ENCODE measurements at places on chromosomes 16 and 17.
A peak's percentile ranks its signal among the peaks of the same experiment; 100 is the strongest.

- no peak for DNase-seq
These were observed 49.4 kb downstream of the CCDC42 start for GRCh38 chr17:8695241-8695640.

- DNase-seq = no peak
These were observed 506 bp downstream of the ATP5MC1 start for GRCh38 chr17:48892940-48893645.

DNA sequence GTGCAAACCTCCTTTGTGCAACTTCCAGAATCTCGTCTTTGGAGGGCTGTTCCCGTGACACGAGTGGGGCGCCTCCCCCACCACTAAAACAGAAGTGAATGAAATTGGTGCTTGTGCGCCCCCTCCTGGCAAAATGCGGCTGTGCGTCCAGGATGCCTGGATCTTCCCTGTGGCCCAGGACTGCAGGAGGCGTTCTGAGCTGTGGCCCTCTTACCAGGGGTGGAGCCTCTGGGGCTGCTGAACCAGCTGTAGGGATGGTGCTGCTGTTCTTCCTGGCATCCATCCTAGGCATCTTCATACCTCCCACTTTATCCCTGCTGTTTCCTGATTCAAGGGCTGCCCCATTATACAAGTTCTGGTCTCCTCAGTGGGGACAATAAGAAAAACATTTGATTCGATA is 18.5 kb upstream of the NAGLU start:
- peak; percentile 82 for DNase-seq

- DNase-seq = no peak
These were observed 22.6 kb downstream of the CEP131 start for GRCh38 chr17:81200201-81200600.

GRCh38 chr16:11190588-11191560 is 65.1 kb downstream of the SOCS1 start:
- DNase-seq = no peak

DNA sequence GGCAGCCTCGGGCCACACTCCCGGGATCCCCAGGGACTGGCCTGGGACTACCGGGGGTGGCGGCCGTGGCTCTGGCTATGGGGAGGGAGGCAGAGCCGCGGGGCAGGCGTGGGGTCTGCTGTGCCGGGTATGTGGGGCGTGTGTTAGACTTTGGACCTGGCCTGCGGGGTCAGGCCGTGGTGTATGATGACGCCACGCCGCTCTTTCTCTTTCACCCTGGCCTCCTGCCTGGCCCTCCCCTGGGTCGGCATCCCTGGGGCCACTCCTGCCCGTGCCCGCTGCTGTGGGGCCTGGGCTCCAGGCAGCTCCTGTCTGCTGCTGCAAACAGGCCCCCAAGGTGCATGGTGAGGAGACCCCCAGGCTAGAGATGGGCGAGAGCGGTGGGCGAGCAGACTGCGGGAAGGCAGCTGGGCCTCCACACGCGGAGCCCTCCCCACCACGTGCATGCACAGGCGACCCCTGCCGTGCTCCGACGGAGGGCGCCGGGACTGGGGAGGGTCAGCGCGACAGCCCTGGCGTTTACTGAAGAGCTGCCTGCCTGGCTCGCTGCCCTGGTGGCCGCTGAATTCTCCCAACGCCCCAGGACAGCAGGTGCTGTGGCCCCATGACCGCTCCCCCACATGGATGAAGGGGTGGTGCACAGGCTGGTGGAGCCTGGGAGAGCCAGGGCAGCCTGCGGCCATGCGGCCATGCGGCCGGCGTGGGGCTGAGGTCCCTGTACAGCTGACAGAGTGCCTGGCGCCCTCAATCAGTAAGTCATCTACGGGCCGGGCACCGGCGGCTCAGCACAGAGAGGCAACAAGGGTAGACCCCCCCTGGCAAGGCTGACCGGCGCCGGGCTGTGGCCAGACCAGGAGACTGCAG is 16.0 kb downstream of the CAPN15 start:
- DNase-seq = no peak

DNA sequence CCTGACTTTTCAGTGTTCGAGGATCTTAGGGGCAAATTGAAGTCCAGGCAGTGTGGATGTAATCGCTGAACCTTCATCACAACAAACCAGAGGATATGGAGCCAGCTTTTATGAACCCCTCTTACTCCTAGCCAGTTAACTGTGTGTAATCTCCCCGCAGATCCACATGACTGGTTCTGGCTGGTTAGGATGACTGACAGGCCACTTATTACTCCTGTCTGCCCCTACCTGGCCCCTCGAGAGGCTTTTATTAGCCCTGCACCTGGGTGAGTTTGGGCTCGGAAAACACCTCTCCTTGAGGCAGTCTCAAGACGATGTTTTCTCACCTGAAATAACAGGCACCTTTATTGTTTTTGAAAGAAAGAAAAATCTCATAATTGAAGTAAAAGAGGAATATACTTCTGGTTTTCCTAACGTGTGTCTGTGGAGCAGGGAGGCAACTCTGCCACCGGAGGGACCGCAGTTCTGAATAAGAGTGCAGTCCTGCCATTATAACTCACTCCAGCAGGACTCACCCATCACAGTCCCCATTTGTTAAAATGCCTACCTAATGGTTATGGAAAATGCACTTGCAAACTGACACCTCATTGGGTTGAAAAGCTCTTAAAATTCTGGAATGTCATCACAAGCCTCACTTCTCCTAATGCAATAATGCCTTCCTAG is 291.9 kb upstream of the N4BP1 start:
- DNase-seq = no peak

DNA sequence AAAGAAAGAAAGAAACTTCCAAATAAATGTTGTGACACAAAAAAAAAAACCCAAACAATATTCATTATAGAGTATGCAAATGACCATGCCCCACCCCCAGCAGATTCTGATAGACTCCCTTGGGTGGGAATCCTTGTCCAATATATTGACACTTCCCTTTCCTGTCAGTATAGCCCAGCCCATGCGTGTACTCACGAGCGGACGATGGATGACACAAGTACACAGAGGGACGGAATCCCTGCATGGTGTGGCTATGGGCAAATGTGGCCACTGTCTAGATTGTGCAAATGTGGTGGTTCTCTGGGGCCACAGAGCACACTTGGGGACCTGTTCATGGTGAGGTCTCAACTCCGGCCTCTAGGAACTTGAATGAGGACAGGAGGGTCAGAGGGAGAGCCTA is 3.1 kb downstream of the RAB37 start:
- DNase-seq = no peak

GRCh38 chr17:76252040-76252954 is 12.0 kb upstream of the RNF157 start:
- DNase-seq = peak; percentile 44

DNA sequence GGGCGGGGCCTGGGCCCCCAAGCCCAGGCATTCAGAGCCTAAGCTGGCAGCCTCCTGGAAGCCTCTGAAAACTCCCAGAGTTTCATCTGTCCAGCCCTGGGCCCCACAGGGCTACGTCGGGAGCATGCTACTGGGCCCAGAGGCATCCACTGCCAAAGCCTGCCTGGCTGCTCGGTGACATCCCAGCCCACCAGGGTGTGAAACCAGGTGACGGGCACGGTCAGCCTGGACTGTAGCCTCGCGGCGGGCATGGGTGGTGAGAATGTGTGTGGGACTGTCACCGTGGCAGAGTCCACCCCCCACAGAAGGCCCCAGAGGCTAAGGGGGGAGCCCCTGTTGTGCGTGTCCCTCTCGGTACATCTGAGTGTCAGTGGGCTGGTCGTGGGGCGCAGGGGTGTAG is 25.6 kb upstream of the AATK start:
- no peak for DNase-seq

DNA sequence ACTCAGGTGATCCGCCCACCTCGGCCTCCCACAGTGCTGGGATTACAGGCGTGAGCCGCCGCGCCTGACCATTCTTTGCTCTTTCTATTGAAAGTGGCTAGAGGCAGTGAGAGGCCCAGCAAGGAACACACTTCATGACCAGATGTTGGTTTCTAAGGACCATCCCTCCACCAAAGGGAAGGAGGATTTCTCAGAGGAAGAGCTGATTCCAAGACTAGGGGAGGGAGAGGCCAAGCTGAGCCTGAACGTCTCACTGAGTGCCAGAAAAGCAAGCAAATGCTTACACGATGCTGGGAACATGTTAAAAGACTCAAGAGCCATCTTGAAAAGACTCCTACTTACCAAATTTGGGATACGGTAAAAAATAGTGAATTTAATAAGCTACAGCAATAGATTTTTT is 79.2 kb downstream of the MRM3 start:
- DNase-seq = no peak

DNA sequence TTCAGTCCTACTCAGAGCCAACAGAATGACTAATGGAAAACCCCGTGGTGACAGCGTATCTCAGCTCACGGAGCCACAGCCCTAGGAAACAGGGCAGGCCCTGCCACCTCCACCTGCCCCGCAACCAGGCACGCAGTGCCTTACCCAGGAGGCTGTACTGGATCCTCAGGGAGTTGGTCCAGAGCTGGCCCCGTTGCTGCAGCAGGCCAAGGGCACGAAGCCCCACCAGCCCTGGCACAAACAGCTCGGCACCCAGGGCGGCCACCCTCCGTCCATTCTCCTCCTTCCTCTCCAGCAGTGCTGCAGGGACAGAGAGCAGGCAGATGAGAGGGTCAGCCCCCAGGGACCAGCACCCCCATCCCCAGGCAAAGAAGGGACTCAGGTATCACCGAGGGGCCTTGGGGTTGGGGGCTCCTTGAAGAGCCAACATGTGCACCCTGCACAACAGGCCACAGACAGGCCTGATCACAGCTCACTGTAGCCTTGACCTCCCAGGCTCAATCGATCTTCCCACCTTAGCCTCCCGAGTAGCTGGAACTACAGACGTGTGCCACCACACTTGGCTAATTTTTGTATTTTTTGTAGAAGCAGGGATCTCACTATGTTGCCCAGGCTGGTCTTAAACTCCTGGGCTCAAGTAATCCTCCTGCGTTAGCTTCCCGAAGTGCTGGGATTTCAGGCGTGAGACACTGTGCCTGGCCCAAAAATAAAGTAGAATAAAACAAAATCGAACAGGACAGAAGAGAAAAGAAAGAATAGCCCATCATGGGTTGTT is 115.7 kb downstream of the RMI2 start:
- DNase-seq = no peak

Measured in CD4-positive, alpha-beta T cell treated with Interleukin-1 beta for 1 hour (primary cell).